ENCODE measurements at places on chromosomes 12 and 14. TPM values are rescaled to one million over a fixed set of nuclear protein-coding genes. Genes with fewer than 3 reads are reported as not detected.
A peak's percentile ranks its signal among the peaks of the same experiment; 100 is the strongest.

The SLC25A3 gene
- total RNA-seq = 1,201 TPM

The IFNG-AS1 gene
- 1.0 TPM for total RNA-seq

The FAM186B gene
- 0.31 TPM for total RNA-seq

The TCL1B gene
- total RNA-seq = not detected

The NKX2-1 gene
- not detected for total RNA-seq

The PMCH gene
- not detected for total RNA-seq

The AP1G2 gene
- 16.5 TPM for total RNA-seq

The PLA2G1B gene
- total RNA-seq = not detected

GRCh38 chr14:100606687-100607610 is 19.7 kb upstream of the BEGAIN start:
- no peak for DNase-seq

GRCh38 chr14:21019366-21019765 is 5.5 kb downstream of the NDRG2 start:
- no peak for DNase-seq

DNA sequence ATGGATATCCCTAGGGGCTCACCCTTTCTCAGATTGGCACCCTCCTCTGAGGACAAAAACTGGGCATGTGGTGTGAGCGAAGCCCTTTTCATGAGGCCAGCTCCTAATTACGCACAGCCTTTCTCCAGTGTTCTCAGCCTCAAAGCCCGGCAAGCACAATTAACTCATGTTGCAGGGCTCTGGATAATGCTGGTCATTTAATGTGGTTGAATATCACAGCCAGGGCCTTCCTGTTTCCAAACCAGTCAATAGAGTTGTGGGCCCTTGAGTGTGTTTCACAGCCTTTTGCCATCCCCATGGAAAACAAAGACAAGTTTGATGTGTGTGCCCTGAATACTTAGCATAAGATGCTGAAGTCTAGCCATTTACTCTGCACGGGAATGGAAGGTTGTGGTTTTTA is 114.2 kb upstream of the ARHGAP5 start:
- no peak for DNase-seq

DNA sequence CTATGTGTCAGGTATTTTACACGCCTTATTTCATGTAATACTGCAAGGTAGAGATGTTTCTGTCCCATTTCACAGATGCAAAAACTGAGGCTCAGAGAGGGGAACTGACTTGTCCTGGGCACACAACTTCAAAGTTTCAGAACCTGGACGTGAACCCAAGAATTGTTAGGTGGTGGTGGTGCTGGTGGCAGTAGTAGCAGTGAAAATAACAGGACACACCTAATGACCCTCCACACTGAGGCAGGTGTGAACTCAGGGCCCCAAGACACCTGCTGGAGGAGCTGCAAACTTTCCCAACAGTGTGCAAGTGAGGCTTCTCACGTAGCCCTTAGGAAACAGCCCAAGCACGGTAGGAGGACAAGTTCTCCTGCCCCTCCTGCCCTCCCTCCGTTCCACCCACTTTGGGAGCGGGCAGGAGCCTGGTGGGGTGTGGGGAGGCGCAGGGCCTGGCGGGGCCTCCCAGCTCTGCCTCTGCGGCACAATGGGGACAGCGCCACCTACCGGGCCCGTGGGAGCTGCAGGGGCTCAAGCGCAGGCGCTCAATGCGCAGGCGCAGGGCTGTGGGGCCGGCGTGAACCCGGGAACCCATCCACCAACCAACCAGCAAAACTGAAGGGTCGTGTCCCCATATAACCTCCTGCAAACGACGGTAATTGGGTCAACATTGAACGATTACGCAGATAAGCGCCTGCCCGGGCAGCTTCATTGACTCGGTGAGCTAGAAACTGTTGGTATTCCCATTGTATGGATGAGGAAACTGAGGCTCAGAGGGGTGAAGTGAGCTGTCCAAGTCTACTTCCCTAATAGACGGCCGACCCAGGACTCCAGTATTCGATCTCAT is 12.0 kb upstream of the TRPV4 start:
- peak; percentile 90 for DNase-seq

DNA sequence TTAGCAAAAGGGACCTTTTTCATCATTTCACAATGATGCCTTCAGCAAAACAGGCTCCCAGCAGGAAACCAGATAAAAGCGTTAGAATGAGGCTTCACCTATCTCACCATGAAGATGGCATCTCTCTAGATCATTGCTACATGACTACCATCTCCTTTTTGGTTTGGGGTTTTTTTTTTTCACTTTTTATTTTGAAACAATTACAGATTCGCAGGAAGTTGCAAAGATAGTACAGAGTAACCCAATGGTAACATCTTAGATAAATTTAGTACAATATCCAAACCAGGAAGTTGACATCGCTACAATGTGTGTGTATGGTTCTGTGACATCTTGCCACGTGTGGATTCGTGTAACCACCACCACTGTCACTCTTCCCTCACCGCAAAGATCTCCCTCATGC is 22.3 kb upstream of the PWP1 start:
- no peak for DNase-seq

- DNase-seq = peak; percentile 83
These were observed 136.1 kb downstream of the FGD4 start for GRCh38 chr12:32535288-32535999.

DNA sequence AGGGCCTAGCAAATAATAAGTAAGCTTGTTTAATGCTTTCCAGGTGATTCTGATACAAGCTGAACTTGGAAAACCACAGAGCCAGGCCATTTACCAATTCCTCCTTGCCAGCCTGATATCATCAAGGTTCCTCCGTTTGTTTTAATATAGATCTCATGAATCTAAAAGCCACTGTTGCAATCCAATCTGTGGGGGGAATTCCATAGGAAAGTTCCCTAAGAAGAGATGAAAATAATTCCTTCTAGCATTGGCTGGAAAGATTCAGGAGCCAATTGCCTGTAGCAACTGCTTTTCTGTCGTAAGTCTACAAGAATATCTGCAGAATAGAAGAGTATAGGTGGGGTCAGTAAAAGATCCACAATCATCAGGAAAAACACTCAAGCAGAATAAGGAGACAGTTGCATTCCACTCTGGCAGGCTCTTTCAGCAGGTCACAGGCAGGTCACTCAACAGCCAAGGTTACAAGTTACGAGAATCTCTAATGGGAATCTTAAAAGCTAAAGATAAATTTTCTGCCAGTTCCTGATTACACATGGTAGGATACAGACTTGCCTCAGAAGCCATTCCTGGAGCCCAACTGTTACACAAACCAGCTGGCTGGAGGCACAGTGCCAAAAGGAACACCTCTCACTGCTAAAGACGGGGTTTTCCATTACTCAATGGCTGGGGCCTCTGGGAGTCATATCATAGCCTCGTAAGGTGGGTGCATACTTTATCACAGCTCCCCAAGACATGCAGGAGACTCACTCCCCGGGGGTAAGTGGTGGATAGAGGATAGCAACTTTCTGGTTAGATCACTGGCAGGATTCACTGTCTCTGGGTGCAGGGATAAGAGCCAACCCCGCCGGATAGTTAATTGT is 43.6 kb downstream of the FGD6 start:
- peak; percentile 86 for DNase-seq

GRCh38 chr12:103687253-103687652 is 100.2 kb downstream of the STAB2 start:
- no peak for DNase-seq

- peak; percentile 91 for DNase-seq
These were observed at the start of gene MYG1 for GRCh38 chr12:53299454-53300180. TSS of gene MYG1 (plus strand) at chr12:53299695. CDS start at chr12:53299738, 43 bp downstream.

DNA sequence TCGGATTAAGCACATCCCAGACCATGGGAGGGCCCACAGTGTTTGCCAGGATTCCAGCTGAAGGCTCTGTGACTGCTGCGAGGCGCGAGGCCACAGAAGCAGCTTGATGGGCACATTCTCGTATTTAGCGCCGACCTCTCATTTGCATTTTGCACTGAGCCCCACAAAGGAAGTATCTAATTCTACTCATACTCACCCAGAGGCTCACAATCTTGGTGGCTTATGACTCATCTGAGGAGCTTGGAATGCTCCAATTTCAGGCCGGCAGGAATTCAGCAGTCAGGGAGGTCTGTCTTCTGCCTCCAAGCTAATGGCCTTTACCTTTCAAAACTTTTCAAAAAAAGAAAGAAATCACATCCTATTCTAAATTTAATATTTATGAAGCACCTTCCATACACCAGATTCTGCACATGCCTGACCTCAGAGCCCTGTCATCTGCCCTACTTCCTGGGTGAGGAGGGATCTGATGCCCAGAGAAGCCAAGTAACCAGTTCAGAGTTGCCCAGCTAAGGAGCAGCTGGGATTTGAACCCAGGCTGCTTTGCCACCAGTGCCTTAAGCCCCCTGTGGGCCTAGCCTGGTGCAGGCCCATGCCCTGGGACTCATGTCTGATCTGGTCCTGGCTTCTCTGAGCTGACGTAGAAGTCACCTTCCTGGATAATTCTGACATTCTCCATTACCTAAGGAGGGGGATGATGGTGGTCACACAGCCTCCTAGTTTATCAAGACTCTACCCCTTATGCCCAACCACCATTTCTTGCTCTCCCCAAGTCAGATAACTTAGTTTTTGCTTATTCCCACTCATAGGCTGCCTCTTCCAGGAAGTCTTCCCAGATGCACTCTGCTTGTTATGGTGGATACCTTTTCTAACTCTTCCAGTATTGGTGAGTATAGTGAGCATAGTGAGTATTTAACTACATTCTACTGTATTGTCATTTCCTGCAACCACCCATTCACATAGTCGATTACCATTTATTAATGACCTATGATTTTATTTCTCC is 198.9 kb downstream of the RBM19 start:
- DNase-seq = no peak

DNA sequence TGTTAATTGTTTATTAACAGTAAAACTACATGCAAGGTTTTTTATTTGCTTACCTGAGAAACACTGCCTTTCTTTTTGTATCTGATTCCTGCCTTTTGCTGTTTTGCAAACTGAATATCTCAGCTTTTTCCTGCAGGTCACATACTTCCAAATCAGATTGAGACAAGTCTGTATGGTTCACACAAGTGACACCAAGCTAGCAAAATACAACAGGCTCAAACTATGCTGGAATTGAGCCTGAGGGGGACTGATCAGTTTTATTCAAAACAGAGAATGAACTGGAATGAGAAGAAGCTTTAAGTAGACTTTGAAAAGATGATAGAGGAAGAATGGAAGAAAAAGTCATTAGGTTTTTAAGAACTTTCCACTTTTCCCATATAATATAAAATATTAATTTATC is 12.2 kb upstream of the CDK17 start:
- no peak for DNase-seq

DNA sequence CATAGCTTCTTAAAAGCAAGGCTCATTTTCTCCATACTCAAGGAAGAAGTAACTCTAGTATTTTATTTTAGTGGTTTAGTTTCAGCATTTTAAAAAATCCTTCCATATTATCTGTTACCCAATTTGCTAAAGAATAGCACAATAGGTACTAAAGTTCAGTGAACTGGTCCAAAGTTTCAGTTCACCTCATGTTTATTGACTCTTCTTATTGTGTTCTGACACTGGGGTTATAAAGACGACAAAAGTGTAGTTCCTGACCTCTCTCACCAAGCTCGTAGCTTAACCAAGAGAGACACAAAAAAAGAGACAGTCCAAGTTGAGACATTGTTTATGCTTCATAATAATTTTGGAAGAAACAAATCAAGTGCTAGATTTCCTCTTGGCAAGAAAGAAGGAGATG is 40.8 kb upstream of the SLC38A2 start:
- no peak for DNase-seq

DNA sequence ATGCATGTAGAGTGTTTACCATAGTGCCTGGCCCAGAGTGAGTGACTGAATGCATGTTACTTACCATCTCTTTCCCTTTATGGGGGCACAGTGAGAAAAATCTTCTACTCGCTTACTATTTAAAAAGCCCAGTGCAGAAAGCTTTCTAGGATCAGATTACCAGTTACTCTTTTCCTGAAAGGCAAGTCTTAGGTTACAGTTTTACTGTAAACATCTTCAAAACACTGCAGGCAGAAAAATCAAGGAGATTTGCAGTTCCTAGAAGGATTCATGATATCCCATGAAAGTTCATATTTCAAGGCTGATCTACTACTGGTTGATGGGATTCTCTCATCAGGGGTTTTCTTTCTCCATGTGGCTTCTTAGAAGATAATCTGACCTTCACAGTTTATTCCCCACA is 29.3 kb upstream of the DAAM1 start:
- no peak for DNase-seq

DNA sequence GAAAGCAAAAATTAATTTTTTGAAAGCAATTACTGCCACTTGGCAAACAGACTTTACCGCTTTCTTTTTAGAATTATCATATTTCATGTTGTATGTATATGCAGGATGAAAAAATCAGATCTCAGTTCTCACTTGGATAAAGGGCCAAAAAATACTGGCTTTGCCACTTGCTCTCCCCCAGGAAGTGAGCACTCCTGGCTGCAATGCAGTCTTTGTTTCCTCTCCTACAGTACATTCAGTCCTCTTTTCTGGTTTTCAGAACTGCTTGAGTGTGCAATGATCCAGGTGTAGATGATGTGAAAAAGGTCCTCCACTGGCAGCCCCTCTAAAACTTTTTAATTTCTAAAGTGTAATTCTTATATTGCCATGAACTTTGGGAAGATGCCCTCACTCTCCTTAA is 183.4 kb downstream of the SLC25A21 start:
- no peak for DNase-seq

GRCh38 chr12:31037931-31038330 is 35.7 kb upstream of the DDX11 start:
- DNase-seq = no peak
